Aorta (tissue), 5 donors: ENCODE measurements at places on chromosomes 2 and 18. TPM values are rescaled to one million over a fixed set of nuclear protein-coding genes. Genes with fewer than 3 reads are reported as not detected.

- no peaks in the 10 kb centered on the region for H3K27me3 ChIP-seq
- H3K36me3 ChIP-seq: no peaks in the 10 kb centered on the region
- H3K4me1 ChIP-seq: peaks cover 2% of the 10 kb centered on the region
- no peak overlapping the region for H3K27ac ChIP-seq
Measured at GRCh38 chr18:60981682-60982328, 351.4 kb upstream of the CDH20 start.

- H3K36me3 ChIP-seq: no peaks in the 10 kb centered on the region
- H3K27ac ChIP-seq: no peak overlapping the region
- no peak overlapping the region for H3K4me3 ChIP-seq
- DNase-seq: no peak
- H3K4me1 ChIP-seq: no peaks in the 10 kb centered on the region
Measured at GRCh38 chr2:68590702-68591101, 52.7 kb upstream of the PROKR1 start.

DNA sequence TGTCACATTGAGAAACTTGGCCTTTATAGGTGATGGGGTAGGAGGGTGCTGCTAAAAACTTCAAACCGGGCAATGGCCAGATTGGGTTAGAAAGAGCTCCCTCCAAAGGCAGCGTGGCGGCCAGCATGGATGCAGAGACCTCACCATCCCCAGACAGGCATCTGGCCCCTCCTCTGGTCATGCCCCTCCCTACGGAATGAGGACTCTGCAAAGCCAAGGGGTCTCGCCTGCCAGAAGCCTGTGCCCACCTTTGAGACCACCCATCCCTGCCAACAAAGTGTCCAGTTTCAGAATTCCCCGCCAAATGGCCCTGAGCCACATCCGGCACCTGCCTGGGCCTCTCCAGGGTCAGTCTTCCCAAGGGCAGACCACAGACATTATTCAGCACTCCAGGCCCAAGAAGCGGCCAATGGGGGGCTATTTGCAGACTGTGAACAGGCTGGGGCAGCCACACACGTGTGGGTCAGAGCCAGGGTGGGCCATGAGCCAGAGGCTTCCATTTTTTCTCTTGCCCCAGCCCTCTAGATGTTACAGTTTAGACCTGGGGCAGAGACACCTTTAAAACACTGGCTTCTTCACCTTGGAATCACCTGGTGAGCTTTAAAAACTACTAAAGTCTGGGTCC lies 4.2 kb upstream of the ATP6V1B1 start:
- DNase-seq: no peak
- H3K4me1 ChIP-seq: no peaks in the 10 kb centered on the region
- H3K36me3 ChIP-seq: no peaks in the 10 kb centered on the region
- H3K27me3 ChIP-seq: no peaks in the 10 kb centered on the region
- no peak overlapping the region for H3K4me3 ChIP-seq
- H3K27ac ChIP-seq: no peak overlapping the region

Gene DYSF
- total RNA-seq: 28.8 TPM

GRCh38 chr2:9547262-9547991 lies 8.2 kb downstream of the ADAM17 start:
- H3K27me3 ChIP-seq: no peaks in the 10 kb centered on the region
- H3K36me3 ChIP-seq: no peaks in the 10 kb centered on the region
- H3K4me1 ChIP-seq: no peaks in the 10 kb centered on the region
- H3K4me3 ChIP-seq: no peak overlapping the region

DNA sequence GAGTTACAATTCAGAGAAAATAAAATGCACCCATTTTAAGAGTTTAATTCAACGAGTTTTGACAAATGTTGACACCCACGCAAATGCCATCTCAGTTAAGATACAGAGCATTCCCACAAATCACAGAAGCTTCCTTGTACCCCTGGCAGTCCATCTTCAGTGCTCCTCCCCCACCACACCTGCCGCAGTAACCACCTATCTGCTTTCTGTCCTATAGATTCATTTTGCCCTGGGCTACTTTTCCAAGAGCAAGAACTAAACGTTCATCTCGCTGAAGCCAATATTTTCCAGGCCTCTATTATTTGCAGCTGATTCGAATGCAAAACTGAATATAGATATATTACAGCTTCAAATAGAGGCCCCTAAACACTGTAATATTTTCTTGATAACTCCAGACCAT lies 13.4 kb upstream of the HPCAL1 start:
- H3K4me1 ChIP-seq: no peaks in the 10 kb centered on the region
- H3K27ac ChIP-seq: no peak overlapping the region
- no peak overlapping the region for H3K4me3 ChIP-seq
- no peak for DNase-seq
- H3K27me3 ChIP-seq: no peaks in the 10 kb centered on the region
- H3K36me3 ChIP-seq: no peaks in the 10 kb centered on the region

- no peak for DNase-seq
- no peak overlapping the region for H3K27ac ChIP-seq
- no peaks in the 10 kb centered on the region for H3K36me3 ChIP-seq
- no peaks in the 10 kb centered on the region for H3K27me3 ChIP-seq
- no peak overlapping the region for H3K4me3 ChIP-seq
- H3K4me1 ChIP-seq: no peaks in the 10 kb centered on the region
Measured at GRCh38 chr18:74063557-74063956, 84.1 kb downstream of the FBXO15 start.

GRCh38 chr2:75261923-75262322 lies 62.6 kb upstream of the TACR1 start:
- no peaks in the 10 kb centered on the region for H3K27me3 ChIP-seq
- H3K4me3 ChIP-seq: no peak overlapping the region
- DNase-seq: no peak
- no peaks in the 10 kb centered on the region for H3K4me1 ChIP-seq
- H3K27ac ChIP-seq: no peak overlapping the region

Gene RESP18
- not detected for total RNA-seq

DNA sequence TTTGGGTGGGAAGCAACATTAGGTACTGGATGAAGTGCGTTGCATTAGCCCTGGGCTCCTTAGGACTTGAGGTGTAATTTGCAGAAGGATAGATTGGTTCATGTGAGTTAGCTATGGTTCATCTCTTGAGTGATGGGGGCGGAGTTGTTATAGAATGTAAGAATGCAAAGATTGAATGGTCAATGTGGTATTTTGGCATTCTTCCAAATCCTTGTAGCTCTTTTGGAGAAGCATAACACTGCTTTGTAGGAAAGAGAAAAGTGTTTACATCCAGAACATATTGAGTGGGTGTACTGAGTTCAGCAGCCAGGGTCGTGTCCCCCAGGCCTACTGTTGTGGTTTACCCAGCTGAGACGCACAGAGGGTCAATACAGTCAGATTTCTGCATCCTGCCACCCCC lies 173.5 kb downstream of the FMNL2 start:
- H3K4me1 ChIP-seq: peaks cover 4% of the 10 kb centered on the region
- no peak overlapping the region for H3K27ac ChIP-seq
- no peak overlapping the region for H3K4me3 ChIP-seq
- H3K27me3 ChIP-seq: no peaks in the 10 kb centered on the region
- no peak for DNase-seq

GRCh38 chr2:129167456-129167855 lies 812.0 kb upstream of the RAB6C start:
- H3K27ac ChIP-seq: no peak overlapping the region
- H3K27me3 ChIP-seq: no peaks in the 10 kb centered on the region
- no peak overlapping the region for H3K4me3 ChIP-seq
- no peak for DNase-seq
- H3K4me1 ChIP-seq: no peaks in the 10 kb centered on the region
